ENCODE measurements at places on chromosomes 5 and 9. TPM values are rescaled to one million over a fixed set of nuclear protein-coding genes. Genes with fewer than 3 reads are reported as not detected.

DNA sequence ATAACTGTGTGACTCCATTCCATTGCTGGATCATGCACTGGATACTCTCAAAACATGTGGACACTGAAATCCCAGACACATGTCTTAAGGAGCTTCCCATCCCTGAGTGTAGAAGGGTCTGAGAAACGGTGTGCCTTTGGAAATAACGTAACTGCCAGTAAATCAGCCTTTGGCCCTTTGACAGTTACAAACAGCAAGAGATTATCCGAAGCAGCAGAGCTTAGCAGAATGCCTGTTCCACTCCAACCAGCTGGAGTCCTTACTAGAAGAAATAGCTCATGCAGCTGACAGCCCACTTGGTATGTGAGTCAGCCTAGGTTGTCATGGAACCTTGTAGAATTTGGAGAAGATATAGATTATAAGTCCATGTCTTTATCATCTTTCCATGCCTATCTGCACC lies 7.0 kb downstream of the TMEM252 start:
- no peak for DNase-seq

DNA sequence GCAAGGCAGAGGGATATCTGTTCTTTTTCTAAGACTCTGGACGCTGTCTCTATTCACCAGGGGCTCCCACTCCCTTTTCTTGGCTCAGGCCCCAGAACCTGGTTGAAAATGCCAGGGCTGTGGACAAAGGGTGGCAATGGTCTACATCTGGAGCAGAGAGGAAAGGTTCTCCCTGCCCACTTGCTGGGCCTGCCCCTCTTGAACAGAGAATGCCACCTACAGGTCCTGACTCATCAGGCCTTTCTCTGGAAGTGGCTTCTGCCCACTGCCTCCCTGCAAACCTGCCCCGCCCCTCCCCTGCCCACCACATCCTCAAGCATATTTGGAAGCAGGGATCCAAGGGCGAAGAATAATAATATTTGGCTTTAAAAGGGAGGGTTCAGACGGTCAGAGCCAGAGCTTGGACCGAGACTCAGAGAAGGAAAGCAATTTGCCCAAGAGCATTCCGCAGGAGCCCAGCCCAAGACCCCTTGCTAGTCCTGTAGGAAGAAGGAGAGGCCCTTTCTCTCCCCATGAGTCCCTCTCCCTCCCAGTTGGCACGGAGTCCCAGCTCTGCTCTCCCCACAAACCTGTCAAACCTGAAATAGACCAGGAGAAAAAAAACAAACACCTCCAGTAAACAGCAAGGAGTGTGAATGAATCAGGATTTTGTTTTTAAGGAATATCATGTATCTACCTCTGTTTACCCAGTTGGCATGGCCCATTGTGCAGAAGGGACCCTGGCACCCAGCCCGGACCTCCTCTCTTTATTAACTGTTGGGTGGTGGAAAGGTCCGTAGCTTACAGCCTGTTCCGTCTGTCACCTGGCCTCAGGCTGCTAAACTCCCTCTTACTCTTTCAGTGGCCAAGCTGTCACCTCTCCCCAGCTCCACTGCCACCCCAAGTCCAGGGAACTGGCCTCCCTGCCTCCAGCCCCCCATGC lies 37.7 kb upstream of the STXBP1 start:
- DNase-seq = no peak

The SUSD3 gene
- not detected for polyA plus RNA-seq

GRCh38 chr9:1855726-1856125 lies 159.4 kb upstream of the SMARCA2 start:
- DNase-seq = no peak

DNA sequence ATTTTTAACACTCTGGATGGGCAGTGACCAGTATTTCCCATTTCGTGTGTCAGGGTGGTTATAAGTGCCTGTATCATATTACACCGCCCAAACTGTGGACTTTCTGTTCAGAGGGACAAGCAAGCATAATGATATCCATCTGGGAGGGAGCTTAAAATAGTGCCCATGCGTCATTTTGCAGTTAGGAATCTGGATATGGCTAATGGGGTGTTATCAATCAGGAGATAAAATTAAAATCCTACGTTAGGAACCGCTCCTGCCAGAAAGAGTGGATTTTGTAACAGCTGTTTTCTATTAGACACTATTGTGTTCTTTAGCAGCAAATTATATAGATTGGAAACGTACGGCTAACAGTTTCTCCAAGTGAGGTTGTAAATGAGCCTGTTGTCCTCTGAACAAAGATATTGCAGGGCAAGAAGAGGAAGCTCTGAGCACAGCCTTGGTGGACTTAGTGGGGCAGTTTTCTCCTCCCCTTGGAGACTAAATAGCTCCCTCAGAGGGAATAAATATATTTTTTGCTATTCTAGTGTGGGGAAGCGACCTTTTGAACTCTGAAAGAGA lies 160.4 kb downstream of the SPATA31D1 start:
- DNase-seq = no peak

DNA sequence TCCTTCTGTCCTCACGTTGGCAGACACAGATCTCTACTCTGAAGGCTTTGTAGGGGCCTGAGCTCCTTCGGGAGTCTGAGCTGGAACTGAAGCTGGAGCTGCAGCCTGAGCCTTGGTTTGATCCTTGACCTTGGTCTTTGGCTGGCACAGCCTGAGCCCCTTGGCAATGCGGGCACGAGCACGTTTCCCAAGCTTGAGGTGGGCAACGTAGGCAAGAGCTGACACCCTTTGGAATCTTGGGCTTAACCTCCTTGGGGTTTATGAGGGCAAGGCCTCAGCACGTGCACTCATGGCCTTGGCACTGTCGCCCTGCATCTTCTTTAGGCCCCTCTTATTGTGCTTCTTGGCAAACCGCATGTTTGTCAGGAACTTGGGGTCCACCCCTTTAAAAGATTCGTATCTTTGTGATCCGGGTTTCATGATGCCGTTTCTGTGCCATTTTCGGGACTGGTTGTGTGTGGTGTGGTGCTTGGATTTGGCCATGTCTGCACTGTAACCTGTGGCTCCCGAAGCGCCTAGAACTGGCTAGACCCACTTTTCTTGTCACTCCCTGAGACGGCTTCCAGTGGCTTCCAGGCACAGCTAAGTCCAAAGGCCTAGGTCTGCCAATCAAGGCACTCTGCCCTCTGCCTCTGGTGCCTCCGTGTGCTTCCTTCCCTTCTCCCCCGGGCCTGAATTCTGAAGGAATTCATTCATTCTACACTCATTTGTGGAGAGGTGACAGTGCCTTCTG lies 1.4 kb downstream of the SUSD1 start:
- no peak for DNase-seq

The STPG3 gene
- polyA plus RNA-seq = not detected

The TTF1 gene
- 4.9 TPM for polyA plus RNA-seq

The IRX1 gene
- polyA plus RNA-seq = not detected

DNA sequence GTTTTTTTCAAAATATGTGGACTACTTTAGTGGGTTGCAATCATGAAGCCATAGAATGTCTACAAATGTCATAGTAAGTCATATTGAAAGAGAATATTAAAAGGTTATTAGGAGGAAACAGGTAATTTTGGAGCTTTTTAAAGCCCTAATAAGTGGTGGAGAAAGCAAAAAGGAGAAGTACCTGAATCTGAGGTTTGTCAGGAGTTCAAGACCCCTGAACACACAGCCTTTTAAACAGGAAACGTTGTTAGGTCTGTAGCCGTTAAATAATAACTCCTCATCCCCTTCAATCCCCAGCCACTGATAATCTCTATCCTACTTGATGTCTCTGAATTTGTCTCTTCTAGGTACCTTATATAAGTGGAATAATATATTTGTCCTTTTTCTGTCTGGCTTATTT lies 51.1 kb downstream of the SPEF2 start:
- no peak for DNase-seq

All from endothelial cell of umbilical vein (primary cell).